ENCODE measurements at places on chromosomes 16 and 17.

- no peak for DNase-seq
Measured at GRCh38 chr16:70470927-70471341, 16.5 kb downstream of the FCSK start.

- no peak for DNase-seq
Measured at GRCh38 chr16:24645739-24646645, 83.5 kb upstream of the TNRC6A start.

- DNase-seq, result no peak
Measured at GRCh38 chr17:45857977-45858708, 13.5 kb downstream of the SPPL2C start.

GRCh38 chr17:18157354-18157985, 26.2 kb upstream of the ALKBH5 start:
- no peak for DNase-seq

All from stimulated activated CD8-positive, alpha-beta memory T cell treated with anti-CD3 and anti-CD28 coated beads, Interleukin-15, amount 100 ng/mL, for 4 hours (primary cell).